Stimulated activated CD4-positive, alpha-beta T cell treated with anti-CD3 and anti-CD28 coated beads, Interleukin-2, amount 100 ng/mL, for 24 hours (primary cell): ENCODE measurements at places on chromosomes 1 and 21.

DNA sequence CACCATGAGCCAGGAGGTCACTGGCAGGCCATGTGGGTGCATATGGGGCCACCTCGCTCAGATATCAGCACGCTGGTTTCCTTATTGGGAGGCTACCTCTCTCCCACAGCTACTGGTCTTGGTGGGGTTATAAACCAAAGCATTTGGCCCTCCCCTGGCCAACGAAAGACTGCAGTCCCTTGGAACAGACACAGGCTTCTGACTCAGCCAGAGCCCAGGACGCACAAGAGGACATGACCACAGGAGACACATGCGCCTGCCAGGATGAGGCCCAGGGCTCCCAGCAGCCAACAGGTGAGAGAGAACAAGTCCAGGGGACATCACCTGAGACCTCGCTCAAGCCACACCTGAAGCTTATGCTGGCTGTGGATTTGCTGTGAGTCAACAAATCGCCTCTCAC lies 13.8 kb downstream of the NPHP4 start:
- no peak for DNase-seq

DNA sequence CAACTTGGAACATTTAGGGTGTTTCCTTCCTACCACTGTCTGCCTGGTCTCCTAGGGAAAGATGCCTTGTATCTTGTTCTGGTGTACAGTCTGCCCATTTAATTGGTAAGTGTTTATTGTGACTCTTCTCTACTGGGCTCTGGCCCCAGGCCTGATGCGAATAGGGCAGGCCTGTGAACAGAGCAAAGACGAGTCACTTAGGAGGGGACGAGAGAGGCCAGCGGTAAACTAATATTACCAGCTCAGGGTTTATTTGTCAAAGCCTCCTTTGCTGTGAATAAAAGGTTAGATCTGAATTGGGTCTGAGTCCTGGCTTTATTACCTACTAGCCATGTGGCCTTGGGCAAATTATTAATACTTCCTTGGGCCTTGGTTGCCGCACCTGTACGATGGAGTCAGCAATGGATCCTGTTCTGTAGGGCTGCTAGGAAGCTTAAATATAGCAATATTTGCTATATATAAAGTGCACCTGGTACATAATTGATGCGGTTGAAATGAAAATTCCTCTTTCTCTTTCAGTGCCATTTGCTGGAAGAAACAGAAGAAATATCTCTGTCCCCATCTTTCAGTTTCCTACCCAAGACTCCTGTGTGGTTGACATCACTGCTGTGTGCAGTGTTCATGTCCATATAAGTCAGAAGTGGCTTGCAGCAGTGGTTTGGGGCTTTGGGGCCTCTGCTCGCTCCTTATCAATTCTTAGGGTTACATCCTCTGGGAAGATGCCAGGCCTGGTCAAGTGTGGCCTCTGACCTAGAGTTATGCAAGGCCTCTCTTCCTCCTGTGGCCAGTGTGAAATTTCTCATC lies 32.4 kb downstream of the MAPKAPK2 start:
- DNase-seq, result no peak

GRCh38 chr21:40269239-40269638 lies 402.0 kb downstream of the PCP4 start:
- DNase-seq, result no peak

DNA sequence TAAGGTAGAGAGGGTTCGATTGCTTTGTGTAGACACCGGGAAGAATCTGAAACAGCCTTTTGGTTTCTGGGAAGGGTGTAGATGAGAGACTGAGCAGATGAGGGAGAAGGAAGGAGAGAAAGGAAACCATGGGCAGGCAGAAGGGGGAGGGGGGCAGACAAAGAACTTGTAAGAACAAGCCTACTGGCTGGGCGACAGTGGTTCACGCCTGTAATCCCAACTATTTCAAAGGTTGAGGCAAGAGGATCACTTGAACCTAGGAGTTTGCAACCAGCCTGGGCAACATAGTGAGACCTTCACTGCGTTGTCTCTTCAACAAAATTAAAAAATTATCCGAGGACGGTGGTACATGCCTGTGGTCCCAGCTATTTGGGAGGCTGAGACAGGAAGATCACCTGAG lies 106.2 kb downstream of the TM2D1 start:
- DNase-seq, result no peak

- no peak for DNase-seq
These were observed 417.2 kb upstream of the KAZN start for GRCh38 chr1:14181191-14181795.

GRCh38 chr1:213326281-213327016 lies 275.4 kb downstream of the RPS6KC1 start:
- DNase-seq, result no peak

- no peak for DNase-seq
These were observed 2.4 kb upstream of the ELAPOR1 start for GRCh38 chr1:109111386-109112055.

DNA sequence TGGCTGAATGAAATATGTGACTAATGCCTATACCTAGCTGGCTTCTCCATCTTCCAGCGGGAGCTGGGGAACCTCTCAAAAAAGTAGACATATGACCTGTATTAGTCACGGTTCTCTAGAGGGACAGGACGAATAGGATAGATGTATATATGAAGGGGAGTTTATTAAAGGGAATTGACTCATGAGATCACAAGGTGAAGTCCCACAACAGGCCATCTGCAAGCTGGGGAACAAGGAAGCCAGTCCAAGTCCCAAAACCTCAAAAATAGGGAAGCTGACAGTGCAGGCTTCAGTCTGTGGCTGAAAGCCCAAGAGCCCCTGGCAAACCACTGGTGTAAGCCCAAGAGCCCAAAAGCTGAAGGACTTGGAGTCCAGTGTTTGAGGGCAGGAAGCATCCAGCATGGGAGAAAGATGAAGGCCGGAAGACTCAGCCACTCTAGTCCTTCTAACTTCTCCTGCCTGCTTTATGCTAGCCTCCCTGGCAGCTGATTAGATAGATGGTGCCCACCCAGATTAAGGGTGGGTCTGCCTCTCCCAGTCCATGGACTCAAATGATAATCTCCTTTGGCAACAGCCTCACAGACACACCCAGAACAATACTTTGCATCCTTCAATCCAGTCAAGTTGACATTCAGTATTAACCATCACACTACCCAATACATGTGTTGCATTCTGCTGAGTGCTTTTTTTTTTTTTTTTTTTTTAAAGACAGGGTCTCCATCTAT lies 19.6 kb downstream of the OLIG1 start:
- no peak for DNase-seq

GRCh38 chr1:95793893-95794292 lies 559.9 kb downstream of the RWDD3 start:
- DNase-seq, result no peak

DNA sequence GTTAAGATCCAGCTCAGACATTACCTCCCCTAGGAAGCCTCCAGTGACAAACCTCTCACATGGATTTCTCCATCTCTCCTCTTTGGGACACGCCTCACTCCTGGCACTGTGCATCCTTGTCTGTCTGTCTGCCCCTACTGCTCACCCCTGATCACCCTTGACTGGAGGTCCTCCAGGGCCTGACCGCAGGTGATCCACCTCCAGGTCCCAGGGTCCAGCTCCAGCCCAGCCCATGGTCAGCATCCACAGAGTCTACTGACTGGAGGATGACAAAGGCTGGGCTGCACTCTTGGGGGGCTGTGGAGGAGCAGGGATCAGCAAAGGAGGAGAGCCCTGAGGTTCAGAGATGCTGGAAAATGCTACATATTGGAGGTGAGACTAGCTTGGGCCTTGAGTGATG lies 65.8 kb downstream of the BEND5 start:
- DNase-seq, result no peak

GRCh38 chr1:12168451-12169160 lies 1.8 kb downstream of the TNFRSF1B start:
- no peak for DNase-seq

DNA sequence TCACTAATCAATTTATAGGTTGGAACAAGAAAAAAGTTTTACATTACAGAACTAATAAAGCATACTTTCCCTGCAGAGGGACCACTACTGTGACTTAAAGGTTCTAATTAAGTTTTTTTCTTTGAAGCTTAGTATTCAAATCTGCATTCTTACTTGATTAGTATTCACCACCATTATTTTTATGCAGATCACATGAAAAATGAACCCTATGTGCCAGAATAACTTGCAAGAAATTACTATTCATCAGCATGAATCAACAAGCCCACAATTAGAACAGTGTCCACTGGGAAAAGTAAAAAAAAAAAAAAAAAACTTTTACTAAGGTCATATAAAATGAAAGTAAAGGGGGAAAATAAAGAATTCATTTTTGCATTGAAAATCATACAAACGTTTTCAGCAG lies 90.8 kb downstream of the SMYD3 start:
- DNase-seq, result no peak

DNA sequence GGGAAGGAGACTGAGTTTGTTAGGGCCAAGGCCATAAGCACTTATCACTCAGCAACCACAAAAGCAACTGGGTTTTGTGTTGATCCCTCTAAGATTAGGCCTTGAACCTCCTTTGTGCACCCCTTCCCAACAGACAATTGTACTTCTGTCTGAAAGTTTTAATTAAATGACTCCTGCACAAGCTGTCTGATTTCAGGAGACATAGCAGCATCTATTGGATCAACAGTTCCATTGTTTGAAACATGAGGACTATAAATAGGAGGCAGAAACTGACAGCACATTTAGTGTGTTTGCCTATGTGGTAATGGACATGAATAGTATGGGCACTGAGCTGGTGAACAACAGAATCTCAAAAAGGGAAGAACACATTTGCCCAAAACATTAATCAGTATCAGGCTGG lies 167.3 kb upstream of the KCNJ6 start:
- no peak for DNase-seq

DNA sequence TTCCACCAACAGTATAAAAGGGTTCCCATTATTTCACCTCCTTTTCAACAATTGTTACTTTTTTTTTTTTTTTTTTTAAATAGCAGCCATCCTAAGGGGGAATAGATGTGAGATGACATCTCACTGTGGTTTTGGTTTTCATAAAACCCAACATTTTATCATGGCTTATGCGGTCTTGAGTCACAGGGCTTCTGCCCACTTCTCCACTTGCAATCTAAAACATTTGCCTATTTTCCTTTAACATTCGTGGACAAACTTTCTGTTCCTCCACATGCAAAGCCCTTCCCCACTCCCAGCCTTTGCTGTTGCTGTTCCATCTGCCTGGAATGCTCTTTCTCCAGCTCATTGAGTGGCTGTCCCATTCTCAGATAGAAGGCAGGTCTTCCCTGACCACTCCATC lies 239.7 kb upstream of the KCNK2 start:
- no peak for DNase-seq

GRCh38 chr1:13651279-13651678 lies 48.7 kb upstream of the PRDM2 start:
- no peak for DNase-seq

DNA sequence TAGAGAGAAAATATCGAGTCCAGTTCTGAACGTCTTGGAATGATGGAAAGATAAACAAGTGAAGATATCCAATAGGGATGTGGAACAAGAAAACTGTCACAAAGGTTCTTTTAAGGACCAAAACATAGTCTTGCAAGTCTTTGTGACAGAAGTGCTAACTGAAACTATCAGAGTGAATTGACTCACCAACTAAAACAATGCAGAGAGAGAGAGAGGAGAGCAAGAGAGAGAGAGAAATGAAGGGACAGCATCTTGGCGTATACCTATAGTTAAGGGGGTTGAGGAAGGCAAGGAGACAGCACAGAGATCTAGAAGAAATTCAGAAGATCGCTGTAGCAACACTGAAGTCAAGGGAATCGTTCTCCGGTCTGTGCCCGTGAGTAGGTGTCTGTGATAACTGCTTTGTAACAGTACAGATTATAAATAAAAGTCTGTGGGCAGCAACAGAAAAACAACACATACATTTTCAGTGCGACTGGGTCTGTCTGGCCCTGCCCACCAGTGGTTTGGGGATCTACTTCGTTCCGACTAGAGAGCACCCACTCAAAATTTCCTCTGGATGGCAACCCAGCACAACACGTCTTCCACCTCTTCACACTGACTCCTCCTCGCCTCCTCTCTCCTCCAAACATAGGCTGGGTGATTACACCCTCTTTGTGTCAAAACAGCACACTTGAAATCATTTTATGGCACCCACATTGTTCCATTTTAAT lies 4.8 kb upstream of the COA6 start:
- DNase-seq, result peak; percentile 59

DNA sequence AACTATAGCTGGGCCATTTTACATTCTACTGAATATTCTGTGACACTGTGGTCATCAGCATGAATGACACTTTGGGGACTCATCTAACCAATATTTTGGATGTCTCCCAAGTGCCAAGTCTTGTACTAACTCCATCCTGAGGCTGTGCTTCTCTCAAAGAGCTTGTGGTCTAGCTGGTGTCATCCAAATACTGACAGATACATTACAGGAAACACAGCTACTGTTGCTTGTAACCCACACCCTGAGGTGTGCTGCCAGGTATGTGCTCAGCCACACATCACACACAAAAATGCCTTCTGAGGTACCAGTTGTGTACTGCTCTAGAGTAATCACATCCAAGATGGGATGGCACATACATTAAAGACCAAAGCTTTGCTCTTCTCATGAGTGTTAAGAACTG lies 81.6 kb downstream of the ST6GALNAC5 start:
- no peak for DNase-seq

- DNase-seq, result no peak
These were observed 538.6 kb downstream of the DPYD start for GRCh38 chr1:97382206-97382605.

GRCh38 chr21:17711896-17712295 lies 99.2 kb upstream of the BTG3 start:
- no peak for DNase-seq

DNA sequence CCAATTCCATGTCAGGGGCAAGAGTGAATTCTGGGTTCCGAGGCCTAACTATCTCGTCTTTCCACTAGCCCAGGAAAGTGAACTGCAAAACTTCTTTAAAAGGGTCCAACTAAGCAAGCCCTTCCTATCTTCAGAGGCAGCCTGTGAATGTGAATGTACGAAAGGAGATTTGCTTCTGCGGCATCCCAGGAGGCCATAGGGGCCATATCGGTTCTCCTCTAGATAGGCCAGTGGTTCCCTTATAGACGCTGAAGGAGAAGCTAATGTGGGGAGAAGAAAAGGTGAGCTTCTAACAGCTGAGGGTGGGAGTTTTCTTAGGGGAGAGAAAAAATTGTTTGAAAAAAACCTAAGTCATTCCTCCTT lies 128.0 kb upstream of the C1orf174 start:
- no peak for DNase-seq

GRCh38 chr1:232282498-232282897 lies 347.4 kb downstream of the SIPA1L2 start:
- DNase-seq, result no peak

DNA sequence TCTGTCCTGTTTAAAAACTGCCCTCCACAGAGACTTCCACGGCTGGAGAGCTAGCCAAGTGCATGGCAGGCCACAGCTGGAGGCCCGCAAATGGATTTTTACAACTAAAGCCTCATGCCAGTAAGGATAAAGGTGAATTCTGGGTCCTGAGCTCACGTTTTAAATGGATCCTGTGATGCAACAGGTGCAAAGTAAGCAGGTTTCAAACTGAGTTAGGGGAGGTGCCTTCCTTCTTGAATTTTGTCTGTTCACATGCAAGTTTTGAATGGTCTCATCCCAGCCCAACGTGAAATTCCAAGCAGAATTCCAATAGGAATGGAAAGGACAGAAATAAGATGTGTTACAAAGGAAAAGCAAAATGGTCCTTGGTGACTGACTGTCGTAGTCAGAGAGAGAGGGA lies 36.2 kb upstream of the A3GALT2 start:
- DNase-seq, result no peak

- DNase-seq, result no peak
These were observed 18.7 kb downstream of the CYYR1 start for GRCh38 chr21:26554365-26554764.
